ENCODE measurements at places on chromosomes 16 and 17.

- peak; percentile 91 for DNase-seq
These were observed 3.8 kb upstream of the HAP1 start for GRCh38 chr17:41738077-41738800.

GRCh38 chr16:28166394-28167208 lies 45.2 kb downstream of the XPO6 start:
- peak; percentile 68 for DNase-seq

- DNase-seq, result no peak
These were observed 22.2 kb upstream of the CDH15 start for GRCh38 chr16:89149386-89149785.

DNA sequence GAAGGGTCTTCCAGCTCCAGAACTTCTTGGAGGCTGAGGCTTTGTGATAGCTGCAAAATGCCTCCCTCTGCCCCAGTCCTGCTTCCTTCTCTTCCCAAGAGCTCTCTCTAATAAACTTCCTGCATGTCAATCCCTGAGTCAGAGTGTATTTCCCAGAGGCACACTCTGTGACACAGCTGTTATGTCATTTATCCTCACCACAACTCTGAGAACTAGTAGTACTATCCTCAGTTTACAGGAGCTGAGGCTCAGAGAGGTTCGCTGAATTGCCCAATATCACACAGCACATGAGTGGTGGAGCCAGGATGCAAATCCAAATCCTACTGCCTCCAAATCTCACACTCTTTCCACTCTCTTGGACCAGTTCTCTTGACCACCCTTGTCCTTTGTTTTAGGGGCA lies 20.0 kb downstream of the UNC45B start:
- DNase-seq, result no peak

GRCh38 chr16:72013389-72013788 lies 4.8 kb downstream of the DHODH start:
- peak; percentile 67 for DNase-seq

DNA sequence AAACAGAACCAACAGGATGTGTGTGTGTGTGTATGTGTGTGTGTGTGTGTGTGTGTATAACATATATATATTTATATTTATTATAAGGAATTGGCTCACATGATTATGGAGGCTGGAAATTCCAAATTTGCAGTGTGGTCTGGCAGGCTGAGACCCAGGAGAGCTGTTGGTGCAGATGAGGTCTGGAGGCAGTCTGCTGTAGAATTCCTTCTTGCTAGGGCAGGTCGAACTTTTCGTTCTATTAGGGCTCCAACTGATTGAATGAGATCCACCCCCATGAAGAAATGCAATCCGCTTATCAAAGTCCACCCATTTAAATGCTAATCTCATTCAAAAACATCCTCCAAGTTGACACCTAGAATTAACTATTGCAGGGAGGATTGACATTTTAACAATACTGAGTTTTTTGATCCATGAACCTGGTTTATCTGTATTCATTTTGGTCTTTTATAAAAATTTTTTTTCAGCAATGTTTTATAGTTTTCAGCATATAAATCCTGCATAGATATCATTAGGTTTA lies 85.0 kb downstream of the CYLD start:
- DNase-seq, result no peak

- no peak for DNase-seq
These were observed 53.7 kb downstream of the MAP2K4 start for GRCh38 chr17:12074346-12074745.

DNA sequence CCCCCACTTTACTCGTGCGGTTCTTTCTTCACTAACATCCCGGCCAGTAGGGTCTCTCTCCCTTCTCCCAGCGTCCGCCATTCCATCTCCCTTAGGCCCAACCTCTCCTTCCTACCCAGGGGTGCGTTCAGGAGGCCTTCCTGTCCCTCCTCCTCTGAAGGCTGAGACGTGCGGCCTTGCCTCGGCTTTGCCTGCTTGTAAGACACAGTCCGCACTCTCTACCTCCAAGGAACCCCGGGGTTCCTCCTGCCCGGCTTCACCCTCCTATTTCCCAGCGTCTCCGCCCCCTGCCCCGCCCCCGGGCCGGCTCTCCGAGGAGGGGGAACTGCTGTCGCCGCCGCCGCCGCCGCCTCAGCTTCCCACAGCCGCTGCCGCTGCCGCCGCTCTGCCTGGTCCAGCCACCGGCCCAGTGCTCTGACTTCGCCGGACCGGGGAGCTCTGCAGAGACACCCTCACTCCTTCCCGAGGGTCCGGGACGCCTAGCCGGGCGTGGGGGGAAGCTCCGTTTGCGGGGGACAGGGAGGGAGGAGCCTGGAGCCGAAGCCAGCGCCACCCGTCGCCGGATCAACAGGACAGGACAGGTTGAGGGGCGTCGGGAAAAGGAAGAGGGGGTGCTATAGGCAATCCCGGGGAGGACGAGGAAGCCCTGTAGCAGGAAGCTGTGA lies 1.2 kb upstream of the FGF11 start:
- peak; percentile 68 for DNase-seq

DNA sequence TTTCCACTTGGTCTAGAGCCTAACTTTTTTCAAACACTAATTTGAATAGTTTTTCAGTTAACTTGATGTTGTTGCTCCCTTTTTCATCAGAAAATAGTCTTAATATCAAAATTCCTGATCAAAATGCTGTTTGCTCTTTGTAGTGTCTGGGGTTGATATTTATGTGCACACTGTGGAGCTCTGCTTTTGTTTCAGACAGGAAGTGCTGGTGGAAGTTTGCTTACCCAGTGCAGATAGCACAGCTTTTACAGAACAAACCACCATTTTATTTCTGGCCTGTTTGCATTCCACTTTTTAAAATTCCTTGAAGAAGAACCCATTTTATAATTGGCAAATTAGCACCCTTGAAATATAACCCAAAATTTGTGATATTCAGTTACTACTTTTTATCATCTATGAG lies 125.4 kb downstream of the MRTFB start:
- no peak for DNase-seq

- peak; percentile 84 for DNase-seq
These were observed 10.9 kb upstream of the ANKFN1 start for GRCh38 chr17:56142325-56142724.

DNA sequence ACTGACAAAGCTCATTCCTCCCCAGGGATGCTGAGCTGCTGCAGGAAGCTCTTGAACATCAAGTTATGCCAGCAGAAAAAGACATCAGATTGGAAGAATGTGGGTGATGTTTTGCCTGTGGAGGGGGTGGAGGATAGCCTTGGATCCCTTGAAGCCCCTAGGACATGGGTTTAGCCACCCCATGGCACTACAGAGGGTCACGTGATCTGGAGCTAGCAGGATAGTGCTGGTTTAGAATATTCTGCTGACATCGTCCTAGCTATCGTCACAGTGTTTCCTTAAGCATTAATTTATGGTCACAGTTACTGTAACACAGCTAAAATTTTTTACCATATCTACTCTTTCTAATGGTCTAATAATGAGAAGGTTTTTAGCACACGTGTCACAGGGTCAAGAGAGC lies 20.2 kb upstream of the MON1B start:
- DNase-seq, result no peak

DNA sequence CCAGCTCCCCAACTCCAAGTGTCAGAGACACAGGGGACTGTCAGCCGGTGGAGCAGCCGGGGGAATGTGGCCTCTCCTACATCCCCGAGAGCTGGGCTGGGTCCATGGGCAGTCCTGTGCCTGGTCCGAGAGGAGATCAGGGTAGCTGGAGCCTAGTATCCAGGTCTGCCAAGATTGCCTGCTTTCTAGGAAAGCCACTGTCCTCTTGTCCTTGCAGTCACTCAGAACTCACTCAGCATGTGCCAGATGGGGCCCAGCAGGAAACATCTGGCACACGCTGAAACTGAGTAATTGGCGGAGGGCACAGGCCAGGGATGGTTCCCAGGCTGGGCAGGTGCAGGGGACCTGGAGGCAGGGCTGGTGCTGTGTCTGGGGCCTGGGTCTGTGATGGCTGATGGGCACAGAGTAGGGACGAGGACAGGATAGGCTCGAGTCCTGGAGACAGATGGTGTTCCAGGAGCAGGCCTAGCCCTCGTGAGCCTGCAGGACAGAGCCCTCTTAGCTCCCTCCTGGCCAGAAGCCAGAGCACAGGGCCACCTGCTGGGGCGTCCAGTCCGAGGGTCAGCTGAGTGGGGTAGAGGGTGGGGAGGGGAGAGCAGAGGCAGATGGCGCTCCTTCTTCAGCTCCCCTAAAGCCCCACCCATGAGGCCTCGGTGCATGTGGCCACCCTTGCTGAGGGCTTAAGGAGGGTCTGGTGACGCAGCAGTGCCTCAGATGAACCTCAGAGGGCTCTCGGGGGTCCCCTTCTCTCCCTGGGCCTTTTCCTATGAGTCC lies 31.1 kb downstream of the ADCY7 start:
- no peak for DNase-seq

DNA sequence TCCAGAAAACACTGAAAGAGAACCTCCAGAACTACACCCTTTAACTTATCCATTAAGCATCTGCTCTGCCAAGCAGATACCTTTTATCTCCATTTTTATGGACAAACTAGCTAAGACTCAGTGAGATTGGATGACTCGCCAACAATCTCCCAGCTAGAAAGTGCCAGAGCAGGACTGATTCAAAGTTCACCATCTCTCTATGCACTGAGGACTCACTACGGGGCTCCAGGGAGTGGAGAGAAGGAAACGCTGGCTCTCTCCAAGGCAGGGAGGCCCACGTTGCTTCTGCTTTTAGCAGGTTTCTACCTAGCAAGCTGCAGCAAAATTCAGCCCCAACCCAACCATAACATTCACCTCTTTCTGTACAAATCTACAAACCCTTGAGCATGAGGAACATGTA lies 52.8 kb upstream of the ARHGAP44 start:
- no peak for DNase-seq

DNA sequence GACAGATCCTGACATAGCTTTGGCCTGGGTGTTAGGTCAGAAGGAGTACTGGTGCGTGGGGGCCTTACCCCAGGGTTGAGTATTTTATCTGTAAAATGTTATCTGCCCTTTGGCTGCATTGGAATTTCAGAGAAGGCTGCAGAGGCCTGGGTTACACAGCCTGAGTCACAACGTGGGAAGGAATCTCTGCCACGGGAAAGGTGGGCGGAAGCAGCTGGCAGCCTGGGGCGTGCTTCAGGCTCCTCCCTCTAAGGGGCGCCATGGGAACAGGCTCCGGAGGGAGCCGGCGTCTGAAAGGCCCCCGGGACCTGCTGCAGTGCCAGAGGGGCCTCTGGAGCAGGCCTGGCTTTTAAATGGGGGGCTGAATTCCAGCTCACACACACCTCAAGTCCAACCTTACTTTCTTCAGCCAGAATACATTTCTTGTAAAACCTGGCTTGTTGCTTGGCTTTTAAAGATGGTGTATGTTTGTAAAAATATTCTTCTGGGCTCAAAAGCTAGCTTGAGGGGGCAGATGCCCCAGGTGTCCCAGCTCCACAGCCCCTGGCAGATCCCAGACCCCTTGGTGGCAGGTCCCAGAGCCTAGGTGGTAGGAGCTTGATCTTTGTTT lies 142.2 kb downstream of the RAB11FIP4 start:
- peak; percentile 86 for DNase-seq

- DNase-seq, result no peak
These were observed 28.8 kb downstream of the PRKCA start for GRCh38 chr17:66331038-66331816.

- DNase-seq, result no peak
These were observed 22.3 kb upstream of the NAGS start for GRCh38 chr17:43982171-43982570.
